Stimulated activated CD8-positive, alpha-beta memory T cell treated with anti-CD3 and anti-CD28 coated beads, Interleukin-4, amount 100 ng/mL, for 4 hours (primary cell): ENCODE measurements at places on chromosomes 5 and 9.

- no peak for DNase-seq
Measured at GRCh38 chr5:174409070-174409469, 315.3 kb upstream of the MSX2 start.

DNA sequence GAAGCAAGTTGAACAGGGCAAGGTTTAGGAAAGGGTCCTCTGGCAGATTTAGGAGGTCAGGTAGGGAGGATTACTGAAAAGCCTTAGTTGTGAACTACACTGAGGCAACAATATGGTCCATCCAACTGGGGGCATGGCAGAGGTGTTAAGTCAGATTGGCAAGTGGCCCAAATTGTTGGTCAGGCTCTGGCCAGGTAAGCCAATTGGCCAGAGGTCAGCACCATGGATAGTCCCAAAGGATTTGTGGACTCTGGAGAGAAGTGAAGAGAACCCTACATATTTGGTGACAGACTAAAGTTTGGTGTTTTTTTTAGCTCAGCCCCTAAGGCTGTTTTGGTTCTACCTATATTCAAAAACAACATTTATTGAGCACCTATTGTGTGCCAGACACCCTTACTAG, 39.1 kb upstream of the RASGRF2 start:
- DNase-seq, result no peak

DNA sequence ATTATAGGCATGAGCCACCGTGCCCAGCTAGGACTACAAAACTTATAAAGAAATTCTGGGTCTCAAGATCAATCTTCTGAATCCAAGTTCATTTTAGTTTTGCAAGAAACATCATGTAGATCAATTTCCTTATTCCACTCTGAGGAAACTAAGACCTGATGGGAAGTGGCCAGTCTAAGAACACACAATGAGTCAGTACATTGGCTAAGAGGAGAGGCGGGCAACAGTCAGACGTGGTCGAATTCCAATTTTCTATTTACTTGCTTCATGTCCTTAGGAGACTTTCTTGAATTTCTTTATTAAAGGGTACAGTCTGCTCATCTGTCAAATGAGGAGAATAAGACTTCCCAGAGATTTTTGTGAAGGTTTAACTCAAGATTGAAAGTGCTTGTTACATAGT, 432.1 kb upstream of the BRINP1 start:
- DNase-seq, result no peak

GRCh38 chr5:145244788-145245187, 590.4 kb downstream of the PRELID2 start:
- no peak for DNase-seq

DNA sequence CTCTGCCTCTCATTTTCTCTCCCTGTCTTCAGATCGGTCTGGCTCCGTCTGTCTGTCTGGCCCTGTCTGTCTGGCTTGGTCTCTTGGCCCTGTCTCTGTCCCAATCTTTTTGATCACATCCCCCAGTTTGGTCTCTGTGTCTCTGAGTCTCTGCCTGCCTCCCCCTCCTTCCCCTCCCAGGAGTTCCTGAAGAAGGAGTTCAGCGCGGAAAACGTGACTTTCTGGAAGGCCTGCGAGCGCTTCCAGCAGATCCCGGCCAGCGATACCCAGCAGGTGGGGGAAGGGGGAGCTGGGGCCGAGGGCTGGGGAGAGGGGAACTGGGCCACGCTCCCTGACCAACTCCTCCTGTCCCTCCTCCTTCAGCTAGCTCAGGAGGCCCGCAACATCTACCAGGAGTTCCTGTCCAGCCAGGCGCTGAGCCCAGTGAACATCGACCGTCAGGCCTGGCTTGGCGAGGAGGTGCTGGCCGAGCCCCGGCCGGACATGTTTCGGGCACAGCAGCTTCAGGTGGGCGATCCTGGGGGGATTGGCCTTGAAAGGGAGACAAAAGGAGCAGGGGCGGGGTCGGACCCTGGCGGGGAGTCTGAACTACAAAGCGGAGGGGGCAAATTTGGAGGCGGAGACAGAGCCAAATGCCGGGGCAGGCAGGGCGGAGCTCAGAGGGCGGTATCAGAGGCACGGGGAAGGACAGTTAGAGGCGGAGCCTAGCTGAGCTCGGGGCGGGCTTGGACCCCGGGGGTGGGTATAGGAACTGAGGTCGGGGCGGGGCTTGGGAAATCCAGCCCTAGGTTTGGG, 9.0 kb downstream of the RGS14 start:
- no peak for DNase-seq

DNA sequence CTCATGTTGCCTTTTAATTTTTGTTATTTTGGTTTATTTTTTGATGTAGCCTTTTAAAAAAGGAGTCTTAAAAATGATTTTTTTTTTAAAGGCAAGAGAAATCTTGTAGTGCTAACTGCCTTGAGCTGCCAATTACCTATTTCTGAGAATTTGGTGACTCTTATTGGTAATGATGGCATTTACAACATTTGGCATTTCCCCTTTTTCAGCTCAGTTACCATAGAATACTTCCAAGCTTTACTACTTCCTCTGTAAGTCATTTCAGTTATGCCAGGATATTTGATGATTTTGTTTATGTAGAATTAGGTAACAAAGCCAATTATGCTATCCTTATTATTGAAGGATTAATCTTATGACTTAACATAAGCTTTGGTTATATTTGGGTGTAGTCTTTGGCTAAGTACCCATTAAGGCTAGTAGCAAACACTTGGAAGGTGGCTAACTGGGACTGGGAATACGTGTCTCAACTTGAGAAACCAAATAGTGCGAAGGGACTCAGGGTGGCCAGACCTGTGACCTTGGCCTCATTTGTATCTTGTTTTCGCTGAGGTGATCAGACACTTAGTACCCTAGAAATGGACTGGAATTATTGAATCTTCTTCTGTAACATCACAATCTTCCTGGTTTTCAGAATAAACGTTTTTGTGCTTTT, 27.7 kb downstream of the CDC37L1 start:
- no peak for DNase-seq

DNA sequence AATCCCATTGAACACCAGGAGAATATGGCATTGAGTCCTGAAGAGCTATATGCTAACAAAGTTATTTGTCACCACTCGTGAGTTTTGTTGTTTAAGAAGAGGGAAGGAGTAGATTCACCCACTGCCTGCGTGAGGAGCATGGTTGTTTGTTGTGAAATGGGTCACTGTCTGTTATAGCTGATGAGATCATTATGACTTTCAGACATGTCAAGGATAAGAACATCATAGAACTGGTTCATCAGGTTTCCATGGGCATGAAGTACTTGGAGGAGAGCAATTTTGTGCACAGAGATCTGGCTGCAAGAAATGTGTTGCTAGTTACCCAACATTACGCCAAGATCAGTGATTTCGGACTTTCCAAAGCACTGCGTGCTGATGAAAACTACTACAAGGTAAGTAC, 76.9 kb downstream of the SYK start:
- no peak for DNase-seq

DNA sequence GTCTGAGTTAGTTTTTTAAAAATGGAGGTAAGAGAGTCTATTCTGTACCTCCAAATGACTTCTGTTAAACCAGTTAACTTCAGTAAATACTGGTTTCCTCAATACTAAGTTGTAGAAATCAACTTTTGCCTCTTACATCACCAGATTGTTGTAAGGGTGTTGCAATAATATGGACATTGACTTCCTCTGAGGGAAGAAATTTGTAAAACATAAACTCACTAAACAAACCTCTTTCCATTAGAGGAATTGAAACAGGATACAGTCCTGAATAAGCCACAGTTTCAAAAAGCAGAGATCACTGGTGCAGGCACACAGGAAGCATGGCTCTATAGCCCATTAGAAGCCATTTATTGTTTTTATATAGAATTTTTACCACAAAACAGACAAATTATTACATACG, 32.7 kb upstream of the SLCO6A1 start:
- no peak for DNase-seq

DNA sequence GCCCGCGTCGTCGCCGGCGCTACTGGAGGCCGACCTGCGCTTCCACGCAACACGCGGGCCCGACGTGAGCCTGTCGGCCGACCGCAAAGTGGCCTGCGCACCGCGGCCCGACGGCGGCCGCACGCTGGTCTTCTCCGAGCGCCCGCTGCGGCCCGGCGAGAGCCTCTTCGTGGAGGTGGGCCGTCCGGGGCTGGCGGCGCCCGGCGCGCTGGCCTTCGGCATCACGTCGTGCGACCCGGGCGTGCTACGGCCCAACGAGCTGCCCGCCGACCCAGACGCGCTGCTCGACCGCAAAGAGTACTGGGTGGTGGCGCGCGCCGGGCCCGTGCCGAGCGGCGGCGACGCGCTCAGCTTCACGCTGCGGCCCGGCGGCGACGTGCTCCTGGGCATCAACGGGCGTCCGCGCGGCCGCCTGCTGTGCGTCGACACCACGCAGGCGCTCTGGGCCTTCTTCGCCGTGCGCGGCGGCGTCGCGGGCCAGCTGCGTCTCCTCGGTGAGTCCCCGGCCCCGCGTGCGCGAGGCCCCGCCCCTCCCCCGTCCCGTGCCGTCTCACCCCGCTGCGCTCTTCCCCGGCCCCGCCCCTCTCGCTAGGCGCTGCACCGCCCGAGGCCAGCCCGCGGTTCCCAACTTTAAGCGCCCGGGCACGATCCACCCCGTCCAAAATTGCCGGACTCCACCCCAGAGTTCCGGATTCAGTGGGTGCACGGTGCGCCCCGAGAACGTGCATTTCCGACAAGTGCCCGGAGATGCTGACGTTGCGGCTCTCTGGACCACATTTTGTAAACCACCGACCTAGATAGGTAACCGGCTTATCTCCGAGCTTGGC, 42.8 kb downstream of the NEURL1B start:
- peak; percentile 8 for DNase-seq

GRCh38 chr9:69283003-69283402, 42.0 kb upstream of the ENTREP1 start:
- DNase-seq, result no peak

- DNase-seq, result no peak
Measured at GRCh38 chr5:2901511-2901910, 150.0 kb upstream of the IRX2 start.

GRCh38 chr9:114478459-114478858, 26.8 kb downstream of the WHRN start:
- no peak for DNase-seq

- DNase-seq, result no peak
Measured at GRCh38 chr9:137390553-137391410, 32.2 kb downstream of the EXD3 start.

GRCh38 chr9:75834878-75835277, 55.6 kb upstream of the PCSK5 start:
- DNase-seq, result no peak

DNA sequence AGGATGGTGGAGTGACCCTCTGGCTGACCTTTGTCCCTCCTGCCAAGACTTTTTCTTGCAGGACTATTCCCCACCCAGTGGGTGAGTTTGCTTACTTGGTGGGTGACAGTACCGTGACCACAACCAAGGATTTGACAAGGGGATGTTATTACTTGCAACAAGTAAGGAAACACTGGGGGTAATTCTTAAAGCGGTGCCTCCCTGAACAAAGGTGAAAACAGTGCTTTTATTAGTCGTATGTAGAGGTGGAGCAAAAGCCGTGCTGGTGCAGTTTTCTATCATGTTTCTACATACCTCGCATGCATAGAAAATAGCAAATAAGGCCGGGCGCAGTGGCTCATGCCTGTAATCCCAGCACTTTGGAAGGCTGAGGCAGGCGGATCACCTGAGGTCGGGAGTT, 41.0 kb upstream of the KDM4C start:
- no peak for DNase-seq

- DNase-seq, result no peak
Measured at GRCh38 chr5:178488696-178489095, 101.5 kb downstream of the COL23A1 start.

DNA sequence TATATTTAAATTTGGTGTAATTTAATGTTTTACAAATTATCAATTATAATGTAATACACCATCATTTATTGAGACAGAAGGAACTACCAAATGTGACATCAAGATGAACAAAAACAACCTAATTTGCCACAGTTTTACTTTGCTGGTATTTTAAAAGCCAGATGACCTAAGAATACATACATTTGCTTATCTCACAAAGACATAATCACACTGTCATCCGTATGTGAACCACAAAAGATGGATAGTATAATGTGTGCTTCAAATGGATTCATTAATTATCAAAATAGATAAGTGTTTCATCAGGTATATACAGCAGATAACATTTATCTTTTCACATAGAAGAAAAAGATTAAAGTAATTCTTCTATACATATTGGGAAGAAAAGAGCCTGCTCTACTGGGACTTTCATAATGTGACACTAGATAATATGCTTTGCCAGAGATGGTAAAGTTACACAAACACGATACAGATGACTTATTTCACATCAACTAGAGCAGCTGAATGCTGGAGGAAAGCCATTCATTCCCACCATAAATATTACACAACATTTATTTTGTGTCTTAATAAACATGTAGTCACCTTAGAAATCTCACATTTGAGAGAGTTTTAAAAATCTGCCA, 278.5 kb downstream of the ISL1 start:
- DNase-seq, result no peak

GRCh38 chr5:174817610-174818009, 93.2 kb downstream of the MSX2 start:
- no peak for DNase-seq

DNA sequence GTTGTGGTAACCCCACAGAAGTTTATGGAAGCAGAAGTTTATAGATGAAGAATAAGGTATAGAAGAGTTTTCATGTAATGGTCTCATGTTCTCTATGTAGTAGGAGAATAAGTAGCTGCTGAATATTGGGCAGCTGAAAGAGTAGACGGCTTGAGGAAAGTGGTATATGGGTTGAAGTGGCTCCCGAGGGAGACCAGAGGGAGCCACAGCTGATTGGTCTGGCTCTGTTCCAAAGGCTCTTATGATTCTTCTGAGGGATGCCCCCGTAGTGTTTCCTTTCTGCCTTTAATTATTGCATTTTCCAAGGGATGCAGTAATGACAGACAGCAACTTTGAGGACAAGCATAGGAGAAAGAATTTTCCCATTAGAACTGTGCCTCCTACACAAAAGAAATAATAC, 30.1 kb upstream of the TENT2 start:
- no peak for DNase-seq

DNA sequence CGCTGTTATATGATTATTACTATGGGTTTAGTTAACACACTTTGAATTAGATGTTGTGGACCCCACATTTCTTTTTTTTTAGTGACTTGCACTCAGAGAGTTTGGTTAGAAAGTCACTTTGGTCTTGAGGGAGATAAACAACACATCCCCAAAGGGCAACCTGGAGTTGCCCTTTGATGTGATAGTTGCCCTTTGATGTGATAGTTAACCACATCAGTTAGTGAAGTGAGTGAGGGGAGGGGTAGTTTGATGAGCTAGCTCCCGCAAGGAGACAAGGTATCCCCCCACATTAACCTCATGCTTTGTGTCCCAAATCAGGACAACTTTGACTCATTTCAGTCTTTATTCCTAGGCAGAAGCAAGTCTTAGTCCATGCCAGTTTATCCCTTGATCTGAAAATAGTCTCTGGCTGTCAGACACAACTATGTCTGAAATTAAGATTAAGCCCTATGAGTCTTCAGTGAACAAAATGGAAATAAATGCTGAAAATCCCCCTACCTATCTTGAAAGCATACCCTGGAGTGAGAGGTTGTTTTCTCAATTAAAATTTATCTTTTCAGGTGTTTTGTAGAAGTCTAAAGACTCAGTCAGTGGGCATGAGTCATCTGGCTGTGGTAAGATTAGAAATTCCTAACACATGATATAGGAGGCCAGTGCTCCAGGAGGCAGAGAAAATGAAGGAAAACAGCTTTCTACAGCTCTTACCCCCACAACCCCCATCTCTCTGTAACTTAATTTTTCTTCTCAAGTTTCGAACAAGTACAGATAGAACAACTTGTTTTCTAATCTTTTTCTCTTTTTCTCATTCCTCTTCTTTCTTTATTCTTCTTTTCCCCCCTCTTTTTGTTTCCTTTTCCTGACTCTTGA, 208.9 kb upstream of the DMRTA1 start:
- no peak for DNase-seq

GRCh38 chr9:89278997-89279739, 31.8 kb upstream of the CKS2 start:
- no peak for DNase-seq

GRCh38 chr5:140011297-140011802, 31.7 kb downstream of the NRG2 start:
- no peak for DNase-seq
